Thymus (tissue), 14 donors: ENCODE measurements at places on chromosomes 12 and 14.

DNA sequence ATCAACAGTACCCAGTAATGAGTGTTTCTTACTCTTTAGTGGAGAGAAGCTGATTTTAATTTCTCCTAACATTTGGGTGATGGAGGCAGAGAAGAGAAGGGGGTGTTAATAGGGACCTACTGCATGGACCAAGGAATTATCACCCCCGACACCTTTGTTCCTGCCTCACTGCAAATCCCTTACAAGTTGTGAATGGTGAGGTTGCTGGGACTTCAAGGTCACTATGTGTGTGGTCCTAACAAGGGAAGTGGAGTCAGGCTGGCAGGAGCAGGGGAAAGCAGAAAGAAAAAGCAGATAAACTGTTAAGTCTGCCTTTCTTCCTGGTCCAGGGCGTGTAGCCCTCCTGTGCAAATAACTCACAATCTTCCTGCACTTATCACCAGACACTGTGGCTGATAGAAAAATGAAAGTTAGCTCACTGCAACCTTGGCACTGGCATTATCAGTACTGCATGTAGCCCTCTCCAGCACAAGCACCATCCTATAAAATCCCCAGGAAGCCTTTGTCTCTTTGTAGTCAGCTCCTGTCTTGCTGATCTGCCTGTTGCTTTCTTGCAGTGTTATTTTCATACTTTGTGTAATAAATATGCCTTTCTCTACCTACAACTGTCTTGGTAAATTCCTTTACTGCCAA, 112.3 kb upstream of the DNM1L start:
- no peak overlapping the region for H3K4me3 ChIP-seq
- no peaks in the 10 kb centered on the region for H3K27me3 ChIP-seq
- H3K27ac ChIP-seq = no peak overlapping the region
- DNase-seq = no peak

- no peak for DNase-seq
- H3K36me3 ChIP-seq = no peaks in the 10 kb centered on the region
- H3K4me1 ChIP-seq = peaks cover 2% of the 10 kb centered on the region
- no peak overlapping the region for H3K27ac ChIP-seq
- no peaks in the 10 kb centered on the region for H3K27me3 ChIP-seq
- H3K4me3 ChIP-seq = no peak overlapping the region
These were observed 90.4 kb downstream of the MED13L start for GRCh38 chr12:116187151-116187511.

DNA sequence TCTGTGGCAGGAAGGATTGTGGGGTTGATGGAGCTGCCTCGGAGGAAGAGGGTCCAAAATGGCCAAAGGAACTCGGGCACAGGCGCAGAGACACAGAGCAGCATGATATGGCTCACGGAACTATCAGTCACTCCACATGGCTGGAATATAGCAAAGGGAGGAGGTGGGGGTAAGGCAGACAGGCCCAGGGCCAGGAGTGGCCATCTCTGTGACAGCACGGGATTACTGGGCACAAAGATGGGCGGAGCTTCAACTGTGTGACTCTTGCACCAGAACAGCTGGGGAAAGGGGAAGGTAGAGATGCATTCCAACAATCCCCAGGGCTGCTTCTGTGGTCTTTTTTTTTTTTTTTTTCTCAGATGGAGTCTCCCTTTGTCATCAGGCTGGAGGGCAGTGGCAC, 24.8 kb upstream of the EML1 start:
- DNase-seq = no peak
- no peak overlapping the region for H3K4me3 ChIP-seq
- H3K4me1 ChIP-seq = no peaks in the 10 kb centered on the region
- no peaks in the 10 kb centered on the region for H3K36me3 ChIP-seq
- peaks cover 7% of the 10 kb centered on the region for H3K27me3 ChIP-seq

- no peak for DNase-seq
- peaks cover 17% of the 10 kb centered on the region for H3K36me3 ChIP-seq
These were observed 424 bp downstream of the TEDC1 start for GRCh38 chr14:105491366-105491973.

DNA sequence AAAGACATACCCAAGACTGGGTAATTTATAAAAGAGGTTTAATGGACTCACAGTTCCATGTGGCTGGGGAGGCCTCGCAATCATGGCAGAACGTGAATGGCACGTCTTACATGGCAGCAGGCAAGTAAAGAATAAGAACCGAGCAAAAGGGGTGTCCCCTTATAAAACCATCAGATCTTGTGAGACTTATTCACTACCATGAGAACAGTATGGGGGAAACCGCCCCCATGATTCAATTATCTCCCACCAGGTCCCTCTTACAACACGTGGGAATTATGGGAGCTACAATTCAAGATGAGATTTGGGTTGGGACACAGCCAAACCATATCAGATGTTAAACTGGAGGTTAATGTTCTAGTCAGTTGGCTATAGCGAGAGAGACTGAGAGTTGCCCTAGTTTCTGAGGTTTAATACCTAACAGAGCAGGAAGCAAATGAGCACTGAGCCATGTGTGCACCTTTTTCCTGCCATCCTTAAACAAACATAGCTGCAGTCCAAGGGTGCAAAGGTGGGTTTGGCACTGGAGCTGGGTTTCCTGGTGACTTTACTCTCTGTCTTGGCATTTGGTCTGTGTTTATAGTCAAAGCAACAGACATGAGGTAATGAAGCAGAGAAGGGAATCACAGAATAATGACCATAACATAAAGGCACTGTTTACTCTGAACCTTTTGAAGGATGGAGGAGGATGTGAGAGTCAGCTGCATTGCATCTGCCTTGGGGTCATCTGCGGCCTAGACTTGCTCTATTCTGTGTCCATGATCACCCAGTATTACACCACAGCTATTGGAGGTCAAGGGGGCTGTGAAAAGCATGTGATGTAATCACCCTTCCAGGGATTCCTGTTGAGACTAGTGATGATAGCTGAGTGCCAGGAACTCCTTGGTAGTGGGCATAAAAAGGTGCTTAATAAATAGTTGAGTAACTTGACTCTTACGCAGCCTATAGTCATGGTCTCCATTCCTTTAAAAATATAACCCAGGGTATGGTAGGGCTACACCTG, 83.6 kb upstream of the USP44 start:
- no peak overlapping the region for H3K27ac ChIP-seq
- no peaks in the 10 kb centered on the region for H3K27me3 ChIP-seq
- H3K36me3 ChIP-seq = no peaks in the 10 kb centered on the region
- H3K4me1 ChIP-seq = no peaks in the 10 kb centered on the region
- no peak overlapping the region for H3K4me3 ChIP-seq

GRCh38 chr12:19896041-19896440, 456.7 kb downstream of the AEBP2 start:
- no peaks in the 10 kb centered on the region for H3K27me3 ChIP-seq
- DNase-seq = no peak
- no peaks in the 10 kb centered on the region for H3K36me3 ChIP-seq
- H3K4me3 ChIP-seq = no peak overlapping the region
- no peaks in the 10 kb centered on the region for H3K4me1 ChIP-seq

- no peaks in the 10 kb centered on the region for H3K36me3 ChIP-seq
- H3K27me3 ChIP-seq = peaks cover 74% of the 10 kb centered on the region
- peak overlapping the region; percentile 39 for H3K4me3 ChIP-seq
- peaks cover 19% of the 10 kb centered on the region for H3K4me1 ChIP-seq
- DNase-seq = no peak
These were observed 2.0 kb downstream of the BHLHE41 start for GRCh38 chr12:26122681-26123481.

DNA sequence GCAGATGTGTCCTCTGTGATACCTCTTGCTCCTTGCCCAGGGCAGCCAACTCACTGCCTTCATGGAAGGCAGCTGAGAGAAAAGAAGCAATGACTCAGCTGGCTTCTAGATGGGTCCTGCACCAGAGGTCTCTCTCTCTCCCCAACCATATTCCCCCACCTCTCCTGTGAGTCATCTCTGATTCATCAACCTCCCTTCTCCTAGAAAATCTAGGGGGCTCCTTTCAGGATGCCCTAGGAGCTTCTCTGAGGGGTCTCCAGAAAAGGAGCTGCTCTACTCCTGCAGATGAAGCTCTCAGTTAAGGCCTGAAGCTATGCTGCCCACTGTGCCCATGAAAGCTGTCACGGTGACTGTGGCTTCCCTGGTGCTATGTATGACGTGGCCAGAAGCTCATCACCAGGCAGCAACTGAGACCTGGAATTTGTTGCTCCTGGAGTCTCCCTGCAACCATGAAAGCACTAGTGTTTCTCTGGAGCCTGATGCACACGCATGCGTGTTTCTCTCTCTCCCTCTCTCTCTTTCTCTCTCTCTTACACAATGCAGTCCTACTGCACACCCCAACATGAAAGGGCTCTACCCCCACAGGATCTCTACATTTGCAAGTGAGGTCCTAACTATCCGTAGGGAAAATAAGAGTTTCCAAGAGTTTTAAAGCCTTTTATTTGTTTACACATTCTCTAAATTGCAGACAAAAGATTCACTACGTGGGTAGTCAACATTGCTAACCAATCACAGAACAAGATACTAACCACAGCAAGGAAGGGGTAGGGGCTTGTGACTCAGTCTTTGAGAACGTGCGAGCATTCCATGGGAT, 285.3 kb downstream of the DPF3 start:
- no peak for DNase-seq
- H3K27ac ChIP-seq = no peak overlapping the region
- H3K4me1 ChIP-seq = peaks cover 5% of the 10 kb centered on the region
- H3K27me3 ChIP-seq = no peaks in the 10 kb centered on the region
- H3K4me3 ChIP-seq = no peak overlapping the region

GRCh38 chr14:32332415-32333316, 3.6 kb downstream of the AKAP6 start:
- H3K27me3 ChIP-seq = no peaks in the 10 kb centered on the region
- H3K27ac ChIP-seq = no peak overlapping the region
- H3K4me1 ChIP-seq = peaks cover 2% of the 10 kb centered on the region
- H3K4me3 ChIP-seq = no peak overlapping the region

- H3K27me3 ChIP-seq = no peaks in the 10 kb centered on the region
- no peak for DNase-seq
- H3K36me3 ChIP-seq = no peaks in the 10 kb centered on the region
- no peak overlapping the region for H3K4me3 ChIP-seq
- H3K27ac ChIP-seq = no peak overlapping the region
These were observed 8.6 kb downstream of the SLC6A13 start for GRCh38 chr12:254039-254438.

GRCh38 chr12:101925361-101925760, 48.0 kb downstream of the DRAM1 start:
- no peaks in the 10 kb centered on the region for H3K4me1 ChIP-seq
- no peaks in the 10 kb centered on the region for H3K36me3 ChIP-seq
- no peak overlapping the region for H3K4me3 ChIP-seq
- no peak overlapping the region for H3K27ac ChIP-seq
- no peak for DNase-seq

DNA sequence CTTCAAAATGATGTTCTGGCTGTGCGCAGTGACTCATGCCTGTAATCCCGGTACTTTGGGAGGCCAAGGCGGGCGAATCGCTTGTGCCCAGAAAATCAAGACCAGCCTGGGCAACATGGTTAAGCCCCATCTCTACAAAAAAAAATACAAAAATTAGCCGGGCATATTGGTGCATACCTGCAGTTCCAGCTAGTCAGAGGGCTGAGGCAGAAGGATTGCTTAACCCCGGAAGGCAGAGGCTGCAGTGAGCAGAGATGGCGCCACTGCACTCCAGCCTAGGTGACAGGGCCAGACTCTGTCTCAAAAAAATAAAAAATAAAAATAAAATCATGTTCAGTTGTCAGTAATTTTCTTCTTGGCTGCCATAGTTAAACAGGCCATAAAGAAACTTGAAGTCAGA, 245.9 kb upstream of the USP15 start:
- no peak overlapping the region for H3K4me3 ChIP-seq
- no peak for DNase-seq
- no peak overlapping the region for H3K27ac ChIP-seq
- H3K36me3 ChIP-seq = no peaks in the 10 kb centered on the region

DNA sequence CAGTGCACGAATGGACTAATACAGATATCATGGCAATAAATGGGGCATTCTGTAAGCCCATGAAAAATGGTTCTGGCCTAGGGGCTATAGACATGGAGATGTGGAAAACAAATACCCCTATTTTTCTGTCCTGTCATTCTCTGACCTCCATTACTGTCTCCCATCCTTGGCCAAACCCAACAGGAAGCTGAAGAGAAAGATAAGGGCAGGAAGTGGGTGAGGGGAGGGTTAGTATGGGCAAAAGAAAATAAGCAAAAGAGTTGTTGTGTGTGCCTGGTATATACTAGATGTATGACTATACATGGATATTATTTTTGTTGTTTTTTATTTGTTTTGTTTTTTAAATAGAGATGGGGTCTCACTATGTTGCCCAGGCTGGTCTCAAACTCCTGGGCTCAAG, 339.3 kb downstream of the PCNX1 start:
- peaks cover 18% of the 10 kb centered on the region for H3K4me1 ChIP-seq
- H3K36me3 ChIP-seq = no peaks in the 10 kb centered on the region
- no peaks in the 10 kb centered on the region for H3K27me3 ChIP-seq
- no peak overlapping the region for H3K4me3 ChIP-seq
- no peak overlapping the region for H3K27ac ChIP-seq
- DNase-seq = no peak

GRCh38 chr12:14263742-14264141, 101.7 kb upstream of the ATF7IP start:
- H3K36me3 ChIP-seq = no peaks in the 10 kb centered on the region
- H3K4me3 ChIP-seq = no peak overlapping the region
- H3K4me1 ChIP-seq = peaks cover 15% of the 10 kb centered on the region
- DNase-seq = no peak
- H3K27me3 ChIP-seq = no peaks in the 10 kb centered on the region

- H3K36me3 ChIP-seq = no peaks in the 10 kb centered on the region
- no peak for DNase-seq
- H3K27ac ChIP-seq = no peak overlapping the region
- H3K4me3 ChIP-seq = no peak overlapping the region
These were observed 527.2 kb downstream of the FLRT2 start for GRCh38 chr14:86057018-86057667.

DNA sequence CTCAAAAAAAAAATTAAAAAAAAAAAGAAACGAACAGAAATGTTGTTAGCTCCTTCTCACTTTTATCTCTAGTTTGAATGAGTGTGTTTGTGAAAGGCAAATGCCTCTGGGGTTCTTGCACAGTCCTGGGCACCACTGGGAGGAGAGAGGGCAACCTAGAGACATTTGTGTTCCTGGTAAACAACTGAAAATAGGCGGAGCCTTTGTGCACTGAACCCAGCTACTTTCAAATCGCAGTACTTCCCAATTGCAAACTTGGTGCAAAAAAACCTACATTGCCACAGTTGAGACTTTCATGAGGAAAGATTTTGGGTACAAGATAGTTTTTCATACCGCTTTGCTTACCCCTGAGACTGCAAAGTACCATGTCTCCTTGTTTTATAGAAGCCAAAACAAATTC, 430.0 kb downstream of the ZFP36L1 start:
- peak overlapping the region; percentile 48 for H3K27ac ChIP-seq
- no peak overlapping the region for H3K4me3 ChIP-seq
- DNase-seq = no peak
- H3K27me3 ChIP-seq = no peaks in the 10 kb centered on the region

DNA sequence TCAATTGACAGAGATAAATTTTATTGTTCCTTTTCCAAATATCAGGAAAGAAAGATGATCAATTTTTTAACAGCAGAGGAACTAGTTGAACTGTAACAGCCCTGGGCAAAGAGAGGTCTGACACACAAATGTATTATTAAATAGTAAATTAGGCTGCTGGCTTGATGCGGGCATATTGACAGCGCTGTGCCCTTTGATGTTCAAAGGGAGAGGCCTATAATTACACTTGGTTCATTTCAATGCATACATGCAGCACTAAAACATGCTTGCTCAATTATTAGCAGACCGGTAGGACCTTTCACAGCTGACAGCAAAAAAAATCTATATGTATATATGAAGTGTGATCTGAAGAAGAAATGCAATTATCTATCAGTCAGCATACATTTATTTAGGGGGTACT, 219.8 kb downstream of the SLC2A13 start:
- no peaks in the 10 kb centered on the region for H3K27me3 ChIP-seq
- no peaks in the 10 kb centered on the region for H3K36me3 ChIP-seq
- H3K27ac ChIP-seq = no peak overlapping the region
- DNase-seq = no peak
- no peak overlapping the region for H3K4me3 ChIP-seq
- H3K4me1 ChIP-seq = no peaks in the 10 kb centered on the region
